ENCODE measurements at places on chromosomes 7 and 10.

DNA sequence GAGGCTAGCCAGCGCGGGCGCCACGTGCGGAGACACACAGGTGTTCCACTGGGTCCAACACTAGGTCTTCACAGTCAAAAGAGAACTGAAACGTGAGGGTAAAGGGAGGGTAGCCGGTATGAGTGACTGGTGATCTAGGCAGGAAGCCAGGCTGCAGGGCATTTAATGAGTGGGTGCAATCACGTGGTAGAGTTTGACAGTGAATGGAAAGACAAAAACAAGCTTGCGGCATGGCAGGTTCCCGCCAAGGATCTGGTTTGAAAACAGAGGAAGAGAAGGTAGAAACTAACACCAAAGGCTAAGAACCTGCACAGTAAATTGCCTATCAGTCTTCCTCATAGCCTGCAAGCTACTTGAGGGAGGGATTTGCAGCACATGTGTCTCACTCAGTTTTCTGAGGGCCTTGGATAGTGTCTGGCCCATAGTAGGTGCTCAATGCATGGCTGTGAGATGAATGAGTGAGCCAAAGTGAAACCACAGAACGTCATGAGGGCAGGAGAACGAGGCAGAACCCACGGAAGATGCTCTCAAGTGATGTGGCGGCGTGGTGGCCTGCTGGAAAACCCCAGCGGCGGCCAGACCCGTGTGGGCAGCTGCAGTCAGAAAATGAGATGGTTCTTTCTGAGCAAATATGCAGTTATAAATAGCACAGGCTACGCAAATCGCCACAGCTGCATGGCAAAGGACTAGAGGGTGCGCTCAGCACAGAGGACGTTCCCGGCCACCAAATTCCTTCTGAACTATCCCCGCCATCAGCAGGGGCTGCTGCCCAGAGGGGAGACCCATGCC is 183.6 kb upstream of the NFE2L3 start:
- DNase-seq, result no peak

DNA sequence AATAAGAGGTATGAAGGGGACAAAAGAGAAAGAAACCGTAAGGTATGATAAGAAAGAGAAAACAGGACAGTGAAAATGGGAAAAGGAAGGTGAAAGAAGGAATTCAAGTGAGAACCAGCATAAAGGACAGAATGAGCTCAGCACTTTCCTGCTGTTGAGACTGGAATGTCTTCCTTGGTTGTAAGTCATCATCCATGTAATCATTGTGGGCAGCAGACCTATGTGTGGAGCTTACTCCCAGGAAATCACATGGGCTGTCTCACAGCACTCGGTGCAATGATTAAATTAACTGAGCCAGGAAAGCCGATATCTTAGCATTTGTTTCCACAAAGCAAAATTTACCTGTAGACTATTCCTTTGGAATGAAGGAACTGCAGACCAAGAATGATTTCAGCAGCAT is 118.1 kb downstream of the PRKCQ start:
- no peak for DNase-seq

DNA sequence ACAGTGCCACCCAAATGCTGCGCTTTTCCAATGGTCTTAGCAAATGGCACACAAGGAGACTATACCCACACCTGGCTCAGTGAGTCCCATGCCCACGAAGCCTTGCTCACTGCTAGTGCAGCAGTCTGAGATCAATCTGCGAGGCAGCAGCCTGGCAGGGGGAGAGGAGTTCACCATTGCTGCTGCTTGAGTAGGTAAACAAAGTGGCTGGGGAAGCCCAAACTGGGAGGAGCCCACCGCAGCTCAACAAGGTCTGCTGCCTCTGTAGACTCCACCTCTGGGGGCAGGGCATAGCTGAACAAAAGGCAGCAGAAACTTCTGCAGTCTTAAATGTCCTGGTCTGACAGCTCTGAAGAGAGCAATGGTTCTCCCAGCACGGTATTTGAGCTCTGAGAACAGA is 891.2 kb downstream of the PCDH15 start:
- DNase-seq, result no peak

DNA sequence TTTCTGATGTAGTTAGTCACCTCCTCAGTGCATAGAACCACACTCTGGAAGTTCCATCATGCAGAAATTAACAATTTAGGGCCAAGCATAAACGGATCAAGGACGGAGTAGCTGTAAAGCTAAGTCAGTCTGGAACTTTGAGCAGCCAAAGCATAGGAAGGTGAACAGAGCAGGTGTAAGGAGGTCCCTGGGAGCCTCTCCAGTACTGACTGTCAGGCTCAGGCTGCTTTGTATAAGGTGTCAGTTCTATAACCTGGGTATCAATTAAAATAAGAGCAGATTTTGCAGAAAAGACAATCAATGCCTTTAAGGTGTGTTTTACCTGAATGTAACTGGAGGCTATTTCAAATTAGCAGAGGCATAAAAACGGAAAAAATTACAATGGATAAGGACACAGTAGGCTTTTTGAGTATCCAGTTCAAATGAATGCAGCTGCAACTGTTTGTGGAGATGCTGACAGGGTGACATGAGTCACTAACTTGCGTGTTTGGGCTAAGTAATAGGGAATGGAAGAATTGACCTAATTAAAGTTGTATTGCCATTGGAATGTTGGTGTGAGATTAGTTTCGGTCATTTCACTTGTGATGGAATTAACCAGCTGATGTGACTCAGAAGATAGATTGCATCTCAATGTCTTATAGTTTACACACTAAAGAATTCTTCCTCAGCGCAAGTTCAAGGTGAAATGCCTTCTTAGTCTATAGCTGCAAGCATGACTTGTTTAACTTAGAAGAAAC is 417.9 kb upstream of the CNTNAP2 start:
- DNase-seq, result no peak

DNA sequence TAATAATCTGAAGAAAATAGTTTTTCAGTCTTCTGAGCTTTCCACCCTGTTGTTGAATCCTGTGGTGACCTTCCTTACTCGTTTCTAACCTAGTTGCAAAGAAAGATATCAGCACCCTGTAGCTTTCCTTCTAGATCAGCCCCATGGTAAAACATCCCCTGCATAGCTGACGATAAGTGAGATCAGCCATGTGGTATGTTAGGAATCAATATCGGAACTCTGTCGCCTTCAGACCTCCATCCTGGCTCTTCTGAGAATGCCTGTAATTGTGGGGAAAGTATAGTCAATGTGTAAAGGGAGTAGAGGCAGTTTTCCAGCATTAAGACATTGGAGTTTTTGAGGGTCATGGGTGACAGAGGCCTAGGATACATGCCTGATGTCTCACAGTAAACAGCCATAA is 151.8 kb downstream of the LRRC4 start:
- no peak for DNase-seq

DNA sequence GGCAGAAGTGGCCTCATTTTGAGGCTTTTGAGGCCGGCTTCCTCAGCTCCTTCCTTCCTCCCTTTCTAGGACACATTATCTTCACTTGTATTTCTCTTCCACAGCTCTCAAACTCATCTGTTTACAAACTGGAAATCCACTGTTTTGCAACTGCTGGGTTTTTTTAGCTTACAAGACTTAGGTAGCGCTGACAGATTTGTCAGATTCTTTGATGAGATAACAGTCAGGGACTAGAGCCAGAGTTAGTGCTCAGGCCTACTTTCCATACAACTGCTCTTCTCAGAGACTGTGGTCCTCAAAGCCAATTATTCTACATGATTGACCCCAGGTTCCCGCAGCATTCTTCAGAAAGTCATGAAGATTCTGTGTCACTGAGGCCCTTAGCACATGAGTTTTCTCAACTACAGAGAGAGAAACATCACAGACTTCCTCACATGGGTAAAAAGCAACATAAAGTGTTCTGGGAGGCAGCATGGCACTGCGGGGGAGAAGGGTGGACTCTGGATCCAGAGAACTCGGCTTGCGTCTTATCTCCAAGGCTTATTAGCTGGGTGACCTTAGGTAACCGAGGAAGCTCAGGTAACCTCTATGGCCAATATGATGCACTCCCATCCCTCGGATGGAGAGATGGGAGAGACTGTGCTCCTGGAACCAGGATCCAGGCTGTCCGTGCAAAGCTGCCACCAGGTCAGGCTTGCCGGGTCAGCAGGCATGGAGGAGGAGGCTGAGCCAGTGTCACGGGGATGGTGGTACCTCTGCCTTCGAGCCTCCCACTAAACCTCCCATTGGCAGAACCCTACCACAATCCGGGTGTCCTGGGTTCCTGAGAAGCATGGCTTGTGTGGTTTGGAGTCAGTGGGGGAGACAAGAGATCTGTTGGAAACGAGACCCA is 10.5 kb downstream of the DDC start:
- no peak for DNase-seq

DNA sequence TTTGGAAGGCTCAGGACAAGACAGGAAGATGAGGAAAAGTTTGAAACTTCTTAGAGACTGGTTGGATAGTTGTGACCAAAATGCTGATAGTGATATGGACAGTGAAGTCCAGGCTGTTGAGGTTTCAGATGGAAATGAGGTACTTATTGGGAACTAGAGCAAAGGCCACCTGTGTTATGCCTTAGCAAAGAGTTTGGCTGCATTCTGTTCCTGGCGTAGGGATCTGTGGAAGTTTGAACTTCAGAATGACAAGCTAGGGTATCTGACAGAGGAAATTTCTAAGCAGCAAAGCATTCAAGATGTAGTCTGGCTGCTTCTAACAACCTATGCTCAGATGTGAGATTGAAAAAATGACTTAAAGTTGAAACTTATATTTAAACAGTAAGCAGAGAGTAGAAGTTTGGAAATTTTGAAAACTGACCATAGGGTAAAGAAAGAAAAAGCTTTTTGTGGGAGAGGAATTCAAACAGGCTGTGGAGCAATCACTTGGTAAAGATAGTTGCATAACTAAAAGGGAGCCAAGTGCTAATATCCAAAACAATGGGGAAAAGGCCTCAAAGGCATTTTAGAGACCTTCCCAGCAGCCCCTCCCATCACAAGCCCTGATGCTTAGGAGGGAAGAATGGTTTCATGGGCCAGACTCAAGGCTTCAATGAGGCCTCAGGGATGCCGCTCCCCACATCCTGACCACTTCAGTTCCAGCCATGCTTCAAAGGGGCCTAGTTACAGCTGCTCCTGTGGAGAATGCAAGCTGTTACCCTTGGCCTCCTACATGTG is 415.1 kb downstream of the INHBA start:
- peak; percentile 78 for DNase-seq

- no peak for DNase-seq
Observed at GRCh38 chr7:139708541-139708940, 69.3 kb downstream of the HIPK2 start.

GRCh38 chr7:74138945-74139843 is 35.0 kb upstream of the EIF4H start:
- DNase-seq, result peak; percentile 89

DNA sequence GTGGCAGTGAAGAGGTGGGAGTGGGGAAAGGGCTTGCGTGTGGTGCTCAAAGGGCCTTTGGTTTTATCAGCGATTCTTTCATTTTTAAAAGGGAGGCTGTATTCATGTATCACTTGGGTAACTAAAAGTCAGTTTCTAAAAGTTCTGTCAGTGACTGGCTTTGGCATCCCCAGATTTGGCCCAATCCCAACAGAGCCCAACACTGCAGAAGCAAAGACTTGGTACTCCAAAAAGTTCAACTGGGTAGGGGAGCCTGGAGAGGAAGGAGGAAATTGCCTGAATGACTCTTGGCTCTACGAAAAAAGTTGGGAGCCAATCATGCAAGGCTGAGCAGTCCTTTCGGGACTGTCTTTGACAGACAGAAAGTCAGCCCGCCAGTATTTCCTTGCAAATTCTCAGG is 54.5 kb upstream of the COL13A1 start:
- DNase-seq, result no peak

- no peak for DNase-seq
Observed at GRCh38 chr7:127589896-127590295, 1.7 kb downstream of the ARF5 start.

DNA sequence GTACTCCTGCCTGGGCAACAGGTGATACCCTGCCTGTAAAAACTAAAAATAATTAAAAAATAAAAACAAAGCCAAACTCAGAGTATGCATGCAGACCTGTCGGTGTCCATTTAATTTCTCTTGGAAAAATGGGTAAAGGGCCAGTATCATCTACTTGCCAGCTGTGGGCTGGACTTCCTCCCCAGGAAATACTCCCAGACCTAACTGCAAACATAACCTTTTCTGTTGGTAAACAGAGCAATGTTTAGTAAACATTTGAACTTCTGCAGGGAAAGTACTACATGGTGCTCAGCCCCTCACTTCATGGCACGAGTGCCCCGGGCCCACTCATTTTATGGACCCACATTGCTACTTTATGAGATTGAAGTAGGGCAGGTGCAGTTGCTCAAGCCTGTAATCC is 10.2 kb upstream of the TMEM248 start:
- DNase-seq, result no peak

DNA sequence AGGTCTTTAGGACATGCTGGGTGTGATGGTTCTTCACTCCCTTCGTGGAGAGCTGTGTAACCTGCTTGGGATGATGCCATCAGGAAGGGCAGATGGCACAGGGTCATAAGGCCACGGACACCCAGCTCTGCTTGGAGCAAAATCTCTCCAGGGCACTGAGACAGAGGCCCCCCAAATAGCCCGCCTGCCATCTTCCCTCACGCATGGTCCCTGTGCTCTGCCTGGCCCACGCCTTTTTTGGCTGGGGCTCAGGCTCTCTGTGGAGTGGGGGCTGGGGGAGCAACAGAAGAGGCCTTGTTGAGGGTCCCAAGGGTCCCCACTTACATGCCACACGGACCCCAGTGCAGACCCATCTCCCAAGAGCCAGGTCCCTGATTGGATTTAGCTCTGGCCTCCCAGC is 93.3 kb upstream of the RET start:
- no peak for DNase-seq

DNA sequence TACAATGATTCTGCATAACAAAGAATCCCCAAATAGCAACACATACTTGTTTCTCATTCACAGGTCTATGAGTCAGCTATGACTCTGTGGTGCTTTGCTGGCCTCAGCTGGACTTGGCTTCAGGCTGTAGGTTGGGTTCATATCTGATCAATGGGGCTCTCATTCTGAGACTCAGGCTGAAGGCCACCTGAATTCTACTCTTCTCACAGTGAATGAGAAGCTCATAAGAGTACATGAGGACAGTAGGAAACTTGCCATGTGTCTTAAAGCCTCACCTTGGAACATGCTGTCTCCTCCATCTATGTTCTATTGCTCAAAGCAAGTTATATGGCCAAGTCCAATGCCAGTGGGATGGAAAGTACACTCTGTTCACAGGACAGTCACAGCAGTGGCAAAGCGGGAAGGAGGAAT is 292.9 kb downstream of the BMPER start:
- DNase-seq, result no peak

- DNase-seq, result no peak
Observed at GRCh38 chr7:139825666-139826290, 3.3 kb upstream of the TBXAS1 start.

- no peak for DNase-seq
Observed at GRCh38 chr7:134811765-134812164, 32.3 kb downstream of the CALD1 start.

DNA sequence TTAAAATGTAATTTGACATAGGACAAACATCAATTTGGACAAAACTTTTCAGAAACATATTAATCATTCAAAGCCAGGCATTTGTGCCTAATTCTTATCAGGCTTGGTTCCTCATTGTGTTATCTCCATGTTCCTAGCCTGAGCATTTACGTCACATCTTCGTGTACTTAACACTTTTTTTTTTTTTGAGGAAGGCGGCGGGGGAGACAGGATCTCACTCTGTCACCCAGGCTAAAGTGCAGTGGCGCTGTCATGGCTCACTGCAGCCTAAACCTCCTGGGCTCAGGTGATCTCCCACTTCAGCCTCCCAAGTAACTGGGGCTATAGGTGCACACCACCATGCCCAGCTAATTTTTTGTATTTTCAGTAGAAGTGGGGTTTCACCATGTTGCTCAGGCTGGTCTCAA is 19.8 kb downstream of the HNRNPA2B1 start:
- no peak for DNase-seq
